SIG-M5 (cell line): ENCODE measurements at places on chromosomes 11 and 22.

DNA sequence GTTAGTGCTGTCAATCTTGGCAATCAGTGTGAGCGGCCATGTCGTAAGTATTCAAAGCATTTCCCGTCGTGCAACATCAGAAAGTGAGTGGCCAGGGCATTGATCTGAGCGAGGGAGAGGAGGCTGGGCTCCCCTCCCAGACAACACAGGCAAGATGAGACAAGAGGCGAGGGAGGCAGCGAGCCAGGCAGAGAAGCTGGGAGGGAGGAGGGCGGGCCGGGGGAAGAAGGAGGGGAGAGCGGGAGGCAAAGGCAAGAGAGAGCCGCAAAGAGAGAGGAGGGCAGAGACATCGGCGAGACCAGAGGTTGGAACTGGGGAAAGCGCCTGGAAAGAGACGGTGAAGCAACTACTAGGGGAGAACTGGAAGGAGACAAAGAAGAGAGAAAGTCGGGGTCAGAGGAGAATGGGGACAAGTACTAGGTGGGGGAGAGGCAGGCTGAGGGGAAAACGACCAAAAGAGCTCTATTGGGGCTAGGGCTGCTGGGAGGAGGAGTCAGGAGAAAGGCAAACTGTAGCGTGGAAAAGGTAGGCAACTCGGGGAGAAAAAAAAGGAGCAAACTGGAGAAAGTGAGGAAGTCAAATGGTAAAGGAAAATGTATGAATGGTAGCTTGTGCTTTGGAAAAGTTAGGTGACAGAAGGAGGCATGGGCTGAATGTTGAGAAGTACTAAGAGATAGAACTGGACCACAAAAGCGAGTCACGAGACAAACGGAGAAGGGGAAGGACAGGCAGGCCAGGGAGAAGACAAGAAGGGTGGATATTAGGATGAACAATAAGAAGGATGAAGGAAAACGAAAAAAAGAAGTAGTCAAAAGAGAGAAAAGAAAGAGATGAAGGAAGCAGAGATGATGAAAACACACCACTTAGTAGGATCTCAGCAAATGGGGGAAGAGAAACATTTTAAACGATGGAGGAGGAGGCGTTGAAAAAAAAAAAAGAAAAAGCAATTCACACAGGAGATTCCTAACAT is 130.5 kb upstream of the C11orf58 start:
- no peak for DNase-seq

DNA sequence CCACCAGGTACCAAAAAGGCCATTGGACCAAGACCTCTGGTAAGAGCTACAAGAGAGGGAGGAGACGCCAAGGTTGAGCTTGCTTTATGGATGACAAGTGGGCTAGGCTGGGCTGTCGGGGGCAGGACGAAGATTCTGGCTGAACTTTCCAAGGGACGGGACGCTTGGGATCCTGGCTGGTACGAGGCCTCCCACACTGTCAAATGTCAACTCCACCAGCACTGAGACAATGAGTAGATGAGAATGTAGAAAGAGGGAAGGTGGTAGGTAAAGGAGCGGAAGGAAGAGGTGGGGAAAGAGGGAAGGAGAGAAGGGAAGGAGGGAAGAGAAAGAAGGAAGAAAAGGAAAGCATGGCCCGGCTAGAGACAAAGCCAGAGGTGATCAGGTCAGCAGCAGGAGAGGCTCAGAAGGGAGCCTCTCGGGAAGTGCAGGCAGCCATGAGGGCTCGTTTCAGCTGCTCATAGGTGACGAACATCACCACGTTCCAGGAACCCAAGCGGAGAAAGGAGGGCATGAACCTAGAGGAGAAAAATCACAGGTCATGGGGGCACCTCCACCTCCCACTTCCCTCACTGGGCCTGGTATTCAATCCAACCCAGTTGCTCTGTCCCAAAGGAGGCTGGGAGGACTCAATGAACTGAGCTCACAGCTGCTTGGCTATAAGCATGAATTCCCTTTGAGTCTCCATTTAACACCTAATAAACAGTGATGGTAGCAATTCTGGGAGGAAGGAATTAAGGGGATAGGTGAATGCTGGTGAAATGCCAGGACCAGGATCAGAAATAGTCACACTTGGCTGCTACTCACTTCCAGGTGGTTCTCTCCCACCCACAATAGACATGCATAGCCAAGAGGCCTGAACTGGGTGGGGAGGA is 7.8 kb downstream of the UCP2 start:
- no peak for DNase-seq

GRCh38 chr11:80523057-80523456 is 1082.2 kb upstream of the TENM4 start:
- no peak for DNase-seq

DNA sequence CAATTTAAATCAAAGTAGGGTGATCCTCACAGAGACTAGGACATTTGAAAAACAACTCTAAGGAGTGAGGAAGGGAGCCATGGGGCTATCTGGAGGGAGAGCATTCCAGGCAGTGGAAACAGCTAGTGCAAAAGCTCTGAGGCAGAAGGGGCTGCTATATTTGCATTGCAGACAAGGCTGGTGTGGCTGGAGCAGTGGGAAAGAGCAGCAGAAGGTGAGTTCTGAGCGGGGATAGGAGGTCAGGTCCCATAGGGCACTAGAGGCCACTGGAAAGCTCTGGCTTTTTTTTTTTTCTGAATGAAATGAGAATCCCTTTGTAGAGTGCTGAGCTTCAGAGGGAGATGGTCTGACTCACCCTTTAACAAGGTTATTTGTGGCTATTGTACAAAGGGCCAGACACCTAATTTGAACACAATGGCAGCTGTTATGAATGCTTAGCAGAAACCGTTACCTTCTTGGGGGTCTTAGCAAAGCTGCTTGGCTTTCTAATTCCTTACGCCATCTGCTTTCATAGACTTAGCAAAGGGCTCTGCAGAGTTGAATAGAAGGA is 291.6 kb downstream of the BUD13 start:
- DNase-seq: no peak

DNA sequence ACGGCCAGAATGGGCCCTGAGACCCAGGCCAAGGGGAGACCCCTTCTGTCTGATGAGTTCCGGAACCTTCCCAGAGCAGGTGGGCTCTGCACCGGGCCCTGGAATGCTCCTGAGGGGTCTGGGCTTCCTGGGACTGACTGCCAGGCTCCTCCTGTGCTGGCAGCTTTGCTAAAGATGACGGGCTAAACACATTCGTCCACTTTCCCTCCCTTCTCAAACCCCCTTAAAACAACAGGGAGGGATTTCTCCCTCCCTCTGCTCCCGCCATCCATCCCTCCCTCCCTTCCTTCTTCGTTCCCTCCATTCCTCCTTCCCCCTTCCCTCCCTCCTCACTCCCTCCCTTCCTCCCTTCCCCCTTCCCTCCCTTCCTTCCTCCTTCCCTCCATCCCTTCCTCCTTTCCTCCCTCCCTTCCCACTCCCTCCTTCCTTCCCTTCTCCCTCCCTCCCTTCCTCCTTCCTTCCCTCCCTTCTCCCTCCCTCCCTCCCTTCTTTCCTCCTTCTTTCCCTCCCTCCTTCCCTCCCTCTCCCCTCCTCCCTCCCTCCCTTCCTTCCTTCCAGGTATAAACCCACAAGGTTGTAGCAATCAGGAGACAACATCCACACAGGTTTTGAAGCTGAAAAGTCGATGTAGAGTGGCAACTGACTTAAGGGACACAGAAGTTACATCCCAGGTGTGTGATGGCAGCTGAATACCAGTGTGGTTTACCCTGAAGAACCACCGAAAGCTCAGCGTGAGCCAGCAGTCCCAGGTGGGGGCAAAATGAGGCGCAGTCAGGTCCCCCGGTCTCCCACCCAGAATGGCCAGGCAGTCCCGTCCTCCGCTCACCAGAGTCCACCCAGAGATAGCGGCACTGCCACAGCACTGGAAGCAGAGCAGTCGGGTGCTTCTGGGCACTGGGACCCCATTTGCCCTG is 18.8 kb upstream of the MGAT3 start:
- no peak for DNase-seq
